ENCODE measurements at places on chromosomes 1 and 21.

GRCh38 chr1:72568113-72568512, 285.8 kb upstream of the NEGR1 start:
- no peak for DNase-seq

DNA sequence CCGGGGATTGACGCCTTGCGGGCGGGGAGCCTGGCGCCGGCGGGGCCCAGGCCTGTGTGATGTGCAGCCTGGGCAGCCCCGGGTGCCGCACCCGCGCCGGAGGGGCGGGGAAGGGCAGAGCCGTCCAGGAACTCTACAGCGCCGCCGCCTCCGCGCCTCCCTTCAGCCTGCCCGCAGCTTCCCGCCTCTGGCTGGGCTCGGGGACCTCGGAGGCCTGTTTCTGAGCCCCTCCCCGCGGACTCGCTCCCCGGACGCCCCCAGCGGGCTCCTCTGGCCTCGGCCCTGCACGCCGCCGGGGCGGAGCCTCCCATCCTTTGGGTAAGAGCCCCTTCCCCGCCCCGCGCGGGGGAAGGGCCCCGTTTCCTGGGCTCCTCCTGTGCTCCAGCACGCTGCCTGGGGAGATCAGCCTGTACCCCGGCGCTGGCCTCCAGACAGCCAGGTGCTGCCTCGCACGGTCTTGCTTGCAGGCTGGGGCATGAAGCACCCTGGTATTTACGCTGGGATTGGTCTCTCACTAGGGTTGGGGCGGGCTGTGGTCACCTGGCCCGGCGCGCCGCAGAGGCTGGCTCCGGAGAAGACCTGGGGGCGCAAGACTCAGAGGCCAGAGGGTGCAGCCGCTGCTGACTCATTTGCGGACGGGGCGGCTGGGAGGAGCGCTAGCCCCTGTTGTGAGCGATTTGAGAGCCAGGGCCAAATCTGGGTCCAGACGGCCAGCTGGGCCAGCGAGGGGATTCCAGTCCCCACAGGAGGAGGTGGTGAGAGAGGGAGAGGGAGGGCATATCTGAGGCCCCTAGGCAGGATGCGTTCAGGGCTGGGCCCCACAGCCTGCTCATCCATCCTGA, 5.7 kb upstream of the ACOT11 start:
- DNase-seq: peak; percentile 82

GRCh38 chr21:43865540-43866259, 677 bp downstream of the AGPAT3 start:
- DNase-seq: peak; percentile 66

- peak; percentile 4 for DNase-seq
Measured at GRCh38 chr1:174875306-174875705, 124.4 kb upstream of the CACYBP start.

DNA sequence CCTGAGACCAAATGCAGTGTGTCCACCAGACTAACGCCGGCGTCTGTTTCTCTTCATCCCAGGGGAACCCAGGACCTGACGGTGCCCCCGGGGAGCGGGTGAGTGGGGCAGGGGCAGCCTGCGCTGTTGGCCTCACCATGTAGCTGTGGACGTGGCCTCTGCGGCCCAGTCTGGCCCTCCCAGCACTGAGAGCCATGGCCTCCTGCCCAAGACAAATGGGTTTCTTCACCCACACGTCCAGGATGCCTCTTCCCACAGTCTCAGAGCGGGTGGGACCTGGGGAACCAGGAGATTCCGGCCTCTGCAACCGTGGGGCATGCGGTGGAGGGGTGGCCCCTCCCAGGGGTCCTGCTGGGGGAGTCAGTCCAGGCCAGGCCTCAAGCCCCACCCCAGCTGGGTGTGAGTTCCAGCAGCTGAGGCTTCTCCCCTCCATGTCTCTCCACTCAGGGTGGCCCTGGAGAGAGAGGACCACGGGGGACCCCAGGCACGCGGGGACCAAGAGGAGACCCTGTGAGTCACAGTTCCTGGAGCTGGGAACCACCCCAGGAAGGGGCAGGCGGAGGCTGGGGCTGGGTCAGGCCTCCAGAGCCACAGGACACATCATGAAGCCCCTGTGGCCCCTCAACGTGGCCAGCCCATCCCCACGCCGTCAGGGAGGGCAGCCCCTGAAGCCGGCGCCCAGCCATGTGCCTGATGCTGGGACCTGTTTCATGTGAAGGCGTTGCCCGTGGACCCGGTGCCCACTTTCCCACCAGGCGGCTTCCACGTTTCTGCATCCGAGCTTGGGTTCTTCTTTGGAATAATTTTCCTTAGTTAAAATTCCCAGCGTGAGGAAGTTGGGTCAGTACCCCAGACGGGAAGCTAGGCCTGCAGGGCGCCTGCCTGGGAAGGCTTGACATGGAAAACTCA, 11.0 kb downstream of the COL6A1 start:
- peak; percentile 1 for DNase-seq

DNA sequence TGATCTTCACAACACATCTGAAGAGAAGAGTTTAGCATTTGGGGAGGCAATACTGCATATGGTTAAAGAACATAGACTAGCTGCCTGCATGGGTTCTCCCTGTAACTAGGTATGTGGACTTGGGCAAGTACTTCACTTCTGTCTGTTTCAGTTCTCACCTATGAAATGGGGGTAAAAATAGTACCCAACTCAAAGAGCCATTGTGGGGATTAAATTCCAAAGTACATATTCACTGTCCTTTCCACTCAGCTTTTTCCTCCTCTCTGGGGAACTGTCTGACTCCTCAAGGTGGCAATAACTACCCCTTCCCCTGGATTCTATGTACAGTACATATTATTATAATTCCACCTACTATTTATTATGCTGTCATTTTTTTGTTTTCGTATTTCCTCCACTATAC, 44.7 kb downstream of the USP24 start:
- no peak for DNase-seq

GRCh38 chr1:54070171-54070837, 16.9 kb downstream of the TCEANC2 start:
- DNase-seq: no peak

DNA sequence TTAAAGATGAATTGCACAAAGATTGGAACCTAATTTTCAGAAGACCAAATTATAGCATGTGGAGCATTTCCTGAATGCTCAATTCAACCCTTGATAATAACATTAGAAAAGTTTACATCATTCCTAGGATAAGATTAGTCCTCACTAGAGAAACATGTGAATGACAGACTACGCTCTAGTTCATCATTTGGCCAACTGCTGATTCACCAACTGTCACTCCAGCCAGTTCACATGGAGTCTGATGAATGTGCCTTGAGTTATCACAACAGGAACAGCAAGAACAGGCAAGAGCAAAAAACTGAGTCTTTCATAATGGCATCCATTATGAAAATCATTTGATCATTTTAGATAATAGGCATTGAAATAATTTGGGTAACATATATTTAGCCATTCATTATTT, 415.9 kb downstream of the PTPRC start:
- DNase-seq: no peak

Measured in stimulated activated CD4-positive, alpha-beta T cell treated with anti-CD3 and anti-CD28 coated beads, Interleukin-15, amount 100 ng/mL, for 24 hours (primary cell).